ENCODE measurements at places on chromosomes 12 and 14. TPM values are rescaled to one million over a fixed set of nuclear protein-coding genes. Genes with fewer than 3 reads are reported as not detected.

Gene ACRBP
- 3.3 TPM for total RNA-seq

Gene SYT10
- total RNA-seq: not detected

Gene PLBD1
- total RNA-seq: 0.38 TPM

Gene SLC39A9
- total RNA-seq: 62.4 TPM

Gene ENTPD5
- 5.4 TPM for total RNA-seq

Gene PTHLH
- 0.23 TPM for total RNA-seq

Gene LTB4R2
- total RNA-seq: 14.6 TPM

Gene DAO
- 0.43 TPM for total RNA-seq

Gene FZD10
- total RNA-seq: 0.30 TPM

Gene ANG
- total RNA-seq: 2.6 TPM

Gene CLMN
- 5.3 TPM for total RNA-seq

Gene KRT79
- 0.90 TPM for total RNA-seq

Gene BDKRB2
- 85.6 TPM for total RNA-seq

Gene C12orf54
- not detected for total RNA-seq

Measured in motor neuron (in vitro differentiated cells).